ENCODE measurements at places on chromosomes 3 and 15. TPM values are rescaled to one million over a fixed set of nuclear protein-coding genes. Genes with fewer than 3 reads are reported as not detected.
A peak's percentile ranks its signal among the peaks of the same experiment; 100 is the strongest.

- no peak for DNase-seq
- H3K4me3 ChIP-seq, result peak overlapping the region; percentile 46
- peak overlapping the region; percentile 98 for H3K27ac ChIP-seq
- H3K4me1 ChIP-seq, result peaks cover 19% of the 10 kb centered on the region
- no peaks in the 10 kb centered on the region for H3K36me3 ChIP-seq
- H3K27me3 ChIP-seq, result no peaks in the 10 kb centered on the region
These were observed 870 bp upstream of the TSEN2 start for GRCh38 chr3:12483410-12483809.

GRCh38 chr3:13581485-13582365, 32.8 kb downstream of the FBLN2 start:
- no peak for DNase-seq
- H3K27me3 ChIP-seq, result no peaks in the 10 kb centered on the region
- H3K27ac ChIP-seq, result no peak overlapping the region
- H3K4me3 ChIP-seq, result no peak overlapping the region
- H3K36me3 ChIP-seq, result no peaks in the 10 kb centered on the region
- peaks cover 5% of the 10 kb centered on the region for H3K4me1 ChIP-seq

- DNase-seq, result no peak
- no peaks in the 10 kb centered on the region for H3K27me3 ChIP-seq
- H3K36me3 ChIP-seq, result no peaks in the 10 kb centered on the region
- peaks cover 12% of the 10 kb centered on the region for H3K4me1 ChIP-seq
- no peak overlapping the region for H3K27ac ChIP-seq
- H3K4me3 ChIP-seq, result no peak overlapping the region
These were observed 487.7 kb upstream of the RASGRP1 start for GRCh38 chr15:39052323-39052705.

The AADACL2 gene
- total RNA-seq, result not detected

All from Caco-2 (cell line).